HAP-1 (cell line): ENCODE measurements at places on chromosomes 4 and X.

DNA sequence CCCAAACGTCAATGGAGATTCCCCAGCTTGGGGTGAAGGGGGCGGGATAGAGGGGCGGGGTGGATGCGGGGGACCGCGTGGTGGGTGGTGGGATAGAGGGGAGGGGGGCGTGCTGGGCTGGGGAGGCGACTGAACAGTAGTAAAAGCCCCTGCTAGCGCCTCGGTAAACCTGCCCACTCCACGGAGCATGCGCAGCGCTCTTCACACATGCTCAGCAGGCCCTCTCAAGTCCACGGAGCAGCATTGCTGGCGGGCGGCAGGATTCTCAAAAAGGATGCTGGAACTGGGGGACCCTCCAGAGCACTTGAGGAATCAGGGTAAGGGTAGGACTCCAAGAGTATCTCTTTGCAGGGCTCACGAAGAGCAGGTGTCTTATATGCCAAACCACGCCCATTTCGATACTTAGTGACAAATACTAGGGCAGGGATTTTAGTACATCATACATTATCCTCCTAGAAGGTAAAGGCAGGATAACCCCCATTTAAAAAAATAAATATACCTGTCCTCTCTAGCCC is 378 bp upstream of the RPS6KA6 start:
- DNase-seq: no peak

DNA sequence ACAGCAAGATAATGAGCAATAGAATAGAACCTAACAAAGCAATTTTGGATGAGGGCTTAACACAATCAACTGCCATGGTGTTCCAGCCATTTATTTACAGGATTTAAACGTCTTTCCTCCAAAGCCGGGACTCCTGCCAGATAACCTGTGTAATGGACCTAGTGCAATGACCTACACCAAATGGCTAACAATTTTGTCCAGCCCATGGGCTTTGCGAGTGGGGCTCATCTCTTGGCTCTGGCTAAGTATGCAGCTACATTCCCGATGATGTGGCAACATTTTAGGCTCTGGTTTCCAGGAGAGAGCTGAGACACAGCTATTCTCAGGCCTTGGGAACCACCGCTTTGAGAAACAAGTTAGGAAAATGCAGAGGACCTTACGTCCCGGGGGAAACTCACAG is 822.3 kb upstream of the FTHL17 start:
- DNase-seq: no peak

- no peak for DNase-seq
These were observed 44.9 kb downstream of the SPATA18 start for GRCh38 chr4:52096048-52096447.

DNA sequence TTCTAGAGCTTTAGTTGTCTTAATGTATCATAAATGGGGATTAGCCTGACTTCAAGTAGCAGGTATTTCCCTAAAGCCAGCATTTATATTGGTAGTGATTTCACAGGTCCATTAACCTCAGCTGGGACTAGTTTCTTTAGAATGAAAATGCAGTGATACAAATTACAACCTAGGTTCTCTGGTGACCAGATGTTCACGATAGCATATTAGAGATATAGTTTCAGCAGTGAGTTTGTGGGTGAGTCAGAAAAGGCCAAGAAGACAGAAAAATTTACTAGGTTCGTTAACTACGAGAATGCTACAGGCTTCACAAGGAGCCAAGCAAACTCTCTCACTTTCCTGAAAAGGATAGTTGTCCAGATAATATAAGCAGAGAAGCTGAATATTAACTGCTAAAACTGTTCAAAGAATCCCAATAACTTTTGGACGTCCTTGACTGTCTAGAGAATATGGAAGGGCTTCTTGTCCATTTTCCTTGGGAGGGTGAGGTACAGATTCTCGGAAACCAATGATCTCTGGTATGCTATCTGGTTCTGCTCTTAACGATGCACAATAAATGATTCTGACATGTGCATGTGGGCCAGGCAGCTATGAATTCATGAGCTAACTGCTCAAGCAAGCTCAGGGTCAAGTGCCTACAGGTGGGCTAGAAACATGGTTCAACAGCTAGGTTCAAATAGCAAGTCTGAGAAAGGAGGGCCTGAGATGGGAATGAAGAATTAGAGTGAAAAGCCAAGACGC is 6.0 kb upstream of the SPCS3 start:
- no peak for DNase-seq

- no peak for DNase-seq
These were observed 3.8 kb downstream of the ANTXR2 start for GRCh38 chr4:80069108-80069836.

GRCh38 chr4:94219402-94219801 is 11.7 kb downstream of the SMARCAD1 start:
- DNase-seq: no peak

DNA sequence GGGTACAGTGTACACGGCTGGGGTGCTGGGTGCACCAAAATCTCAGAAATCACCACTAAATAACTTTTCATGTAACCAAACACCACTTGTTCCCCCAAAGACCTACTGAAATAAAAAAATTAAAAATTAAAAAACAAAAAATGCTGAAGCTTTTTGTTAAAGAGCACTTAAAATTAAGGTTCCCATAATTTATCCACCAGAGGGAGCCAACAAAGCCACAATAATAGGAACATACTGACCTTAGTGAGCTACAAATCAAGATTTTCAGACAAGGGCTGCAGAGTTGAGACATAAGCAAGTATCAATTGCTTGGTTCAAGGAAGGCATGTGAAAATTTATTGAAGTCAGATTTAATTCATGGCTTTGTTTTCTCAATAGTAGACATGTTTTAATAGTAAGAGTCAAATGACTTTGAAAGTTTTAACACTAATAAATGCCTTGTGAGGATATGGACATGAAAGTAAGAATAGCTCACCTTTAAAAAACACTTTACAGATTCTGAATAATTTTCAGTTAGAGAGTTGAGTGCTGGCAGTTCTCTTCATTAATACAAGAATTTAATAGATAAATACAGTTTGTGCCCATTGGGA is 43.0 kb upstream of the SCOC start:
- peak; percentile 32 for DNase-seq

- DNase-seq: no peak
These were observed 18.6 kb downstream of the PSMD10 start for GRCh38 chrX:108072746-108073145.

DNA sequence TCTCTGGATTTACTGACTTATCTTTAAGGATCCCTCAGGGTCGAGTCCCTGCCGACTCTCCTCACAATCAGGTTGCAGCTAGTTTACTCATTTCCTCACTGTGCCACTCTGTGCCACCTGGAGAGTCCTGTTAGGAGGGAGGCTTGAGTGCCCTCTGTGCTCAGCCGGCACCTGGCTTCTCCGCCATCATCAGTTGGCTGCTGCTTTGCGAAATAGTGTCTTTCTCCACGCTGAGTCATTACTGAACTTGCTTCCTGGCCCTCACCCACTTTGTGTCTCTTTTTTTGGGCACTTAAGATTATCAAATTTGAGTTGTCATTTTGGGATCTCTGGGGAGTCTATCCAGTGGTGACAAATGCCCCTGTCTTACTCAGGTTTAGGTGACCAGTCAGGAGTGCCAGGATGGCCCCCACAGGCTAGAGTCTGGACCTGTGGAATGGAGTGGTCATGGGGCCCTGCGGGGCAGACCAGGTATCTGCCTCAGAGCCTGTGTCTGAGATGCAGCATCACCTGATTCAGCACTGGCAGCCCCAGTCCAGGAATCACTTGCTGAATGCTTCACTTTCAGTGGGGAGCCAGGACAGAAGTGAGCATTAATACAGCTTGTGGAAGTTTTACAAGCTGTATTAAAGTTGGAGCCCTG is 37.7 kb downstream of the JADE1 start:
- DNase-seq: no peak

GRCh38 chr4:186557486-186557885 is 2.1 kb upstream of the MTNR1A start:
- DNase-seq: no peak

DNA sequence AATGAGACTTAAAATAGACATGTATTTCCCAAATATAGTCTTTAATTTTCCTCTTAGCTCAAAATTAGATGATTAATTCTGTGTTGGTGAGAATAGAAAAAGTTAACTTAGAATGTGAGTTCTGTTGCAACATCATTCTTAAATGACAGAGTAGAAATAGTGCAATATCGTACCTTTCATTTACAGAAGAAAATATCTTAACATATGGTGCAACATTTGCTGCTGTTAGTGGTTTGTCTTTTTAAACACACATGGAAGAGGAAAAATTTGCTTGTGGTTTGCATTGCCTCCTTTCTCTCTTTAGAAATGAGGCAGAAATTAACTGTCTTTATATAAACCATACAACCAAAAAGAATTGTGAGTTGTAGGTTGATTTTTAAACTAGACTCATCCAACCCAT is 39.3 kb upstream of the FHDC1 start:
- no peak for DNase-seq

DNA sequence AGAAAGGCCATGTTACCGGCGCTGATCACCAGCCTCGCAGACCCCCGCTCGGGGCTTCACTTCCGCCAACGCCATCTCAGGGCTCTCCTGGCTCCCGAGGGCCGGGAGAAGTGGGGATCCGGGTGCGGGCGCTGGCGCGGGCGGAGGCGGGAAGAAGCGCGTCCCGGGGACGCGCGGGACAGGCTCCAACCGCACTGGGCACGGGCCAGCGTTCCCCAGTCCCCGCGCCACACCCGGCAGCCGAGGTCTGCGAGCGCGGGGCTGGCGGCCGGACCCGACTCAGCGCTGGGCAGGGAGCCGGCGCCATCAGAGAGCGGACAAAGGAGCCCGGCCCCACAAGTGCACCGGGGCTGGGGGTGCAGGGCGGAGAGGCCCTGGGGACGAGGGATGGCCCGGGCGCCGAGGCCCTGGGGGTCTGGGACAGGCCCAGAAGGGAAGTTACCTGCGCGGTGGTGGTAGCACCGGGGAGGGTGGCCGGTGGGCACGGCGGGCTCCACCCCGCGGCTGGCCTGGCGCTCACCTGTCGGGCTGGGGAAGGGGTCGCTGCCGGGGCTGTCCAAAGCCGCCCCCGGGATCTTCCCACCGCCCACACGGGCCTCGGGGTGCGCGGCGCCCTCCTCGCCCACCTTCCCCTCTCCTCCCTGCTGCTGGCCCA is 449 bp downstream of the CTPS2 start:
- DNase-seq: peak; percentile 46

DNA sequence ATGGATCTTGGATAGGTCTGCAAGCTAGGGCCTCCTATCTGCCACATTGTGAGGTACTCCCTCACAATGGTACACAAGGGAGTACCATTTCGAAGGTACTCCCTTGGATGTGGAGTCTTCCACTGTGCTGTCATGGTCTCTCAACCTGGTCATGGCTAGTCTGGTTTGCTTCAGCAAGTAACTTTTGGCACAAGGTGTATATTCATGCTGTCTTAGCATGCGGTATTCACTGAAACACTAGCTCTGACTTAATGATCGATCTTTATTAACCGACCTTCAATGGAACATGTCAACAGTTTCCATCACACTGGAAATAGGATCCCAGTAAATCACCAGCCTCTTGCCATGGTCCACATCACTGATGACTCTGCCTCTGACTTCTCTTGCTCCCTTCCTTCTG is 77.5 kb upstream of the HS3ST1 start:
- DNase-seq: no peak

DNA sequence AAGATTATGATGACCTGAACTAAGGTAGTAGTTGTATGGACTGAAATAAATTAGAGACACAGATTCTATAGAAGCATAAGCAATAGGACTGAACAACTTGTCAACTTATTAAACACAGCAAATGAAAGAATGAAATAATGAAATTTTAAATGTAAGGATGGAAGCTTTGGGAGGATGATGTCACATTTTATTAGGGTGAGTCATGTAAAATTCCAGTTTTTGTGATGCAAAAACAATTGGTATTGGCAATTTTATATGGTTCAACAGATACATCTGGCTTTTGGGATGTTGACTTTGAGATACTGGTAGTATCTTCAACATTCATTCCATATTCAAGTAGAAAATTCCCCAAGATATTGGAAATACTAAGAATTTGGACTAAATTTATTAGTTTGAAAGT is 72.7 kb upstream of the IL15 start:
- no peak for DNase-seq

GRCh38 chr4:87555773-87556619 is 26.8 kb upstream of the SPARCL1 start:
- no peak for DNase-seq

DNA sequence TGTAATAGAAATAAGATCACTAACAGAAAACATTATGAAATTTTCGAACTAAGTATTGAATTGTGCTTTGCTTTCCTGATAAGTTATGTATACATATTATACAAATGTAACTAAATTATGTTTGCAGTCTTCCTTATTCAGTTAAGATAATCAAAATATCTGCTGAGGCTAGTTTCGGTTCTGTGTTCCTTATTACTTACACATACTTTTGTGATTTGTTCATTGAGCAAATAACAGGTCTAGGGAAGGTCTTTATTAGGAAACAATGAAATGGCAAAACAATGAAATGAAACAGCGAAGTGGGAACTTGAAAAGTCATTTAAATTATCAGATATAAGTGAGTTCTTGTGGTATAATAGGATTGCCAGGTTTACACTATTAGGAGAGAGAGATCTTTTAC is 352.4 kb downstream of the GRIA2 start:
- no peak for DNase-seq

GRCh38 chr4:178240891-178241290 is 798.7 kb upstream of the AGA start:
- no peak for DNase-seq

GRCh38 chr4:71559957-71560571 is 221.2 kb downstream of the SLC4A4 start:
- DNase-seq: no peak

- DNase-seq: no peak
These were observed 89.3 kb upstream of the STX18 start for GRCh38 chr4:4631150-4631549.

DNA sequence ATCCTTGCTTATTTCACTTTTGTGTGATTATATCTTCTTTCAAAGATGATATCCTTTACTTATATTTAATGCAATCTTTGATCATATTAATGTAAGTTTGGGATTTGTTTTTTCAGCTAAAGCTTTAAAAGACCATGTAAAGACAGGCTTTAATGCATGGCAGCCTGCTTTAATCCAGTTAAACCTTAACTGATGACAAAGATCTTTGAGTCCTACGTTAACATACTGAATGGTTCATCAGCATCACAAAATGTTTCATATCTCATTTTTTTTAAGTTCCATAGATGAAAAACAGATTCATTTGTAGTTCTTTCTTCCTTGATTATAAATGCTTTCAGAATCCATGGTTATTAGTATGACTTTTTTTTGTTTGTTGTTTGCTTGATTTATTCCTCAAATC is 1102.8 kb downstream of the FSTL5 start:
- no peak for DNase-seq

- DNase-seq: no peak
These were observed 2.9 kb downstream of the LRPAP1 start for GRCh38 chr4:3529363-3529762.

DNA sequence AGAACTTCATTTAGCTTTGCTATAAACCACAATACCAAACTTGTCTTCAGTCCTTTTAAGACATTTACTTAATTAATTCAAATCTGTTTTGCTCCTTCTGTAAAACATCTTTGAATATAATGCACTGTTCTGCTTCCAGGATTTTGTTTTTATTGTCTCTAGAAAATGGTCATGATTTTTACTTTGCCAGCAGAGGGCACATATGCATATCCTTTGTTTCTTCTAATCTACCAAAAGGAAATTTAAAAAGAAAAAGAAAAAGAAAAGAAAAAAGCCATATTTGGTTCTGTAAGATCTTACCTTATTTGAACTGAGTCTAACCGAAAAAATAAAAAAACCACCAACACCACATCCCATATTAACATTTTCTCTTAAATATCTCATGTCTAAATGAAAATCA is 101.9 kb upstream of the CCSER1 start:
- DNase-seq: no peak
